ENCODE measurements at places on chromosomes 16 and 17. TPM values are rescaled to one million over a fixed set of nuclear protein-coding genes. Genes with fewer than 3 reads are reported as not detected.
A peak's percentile ranks its signal among the peaks of the same experiment; 100 is the strongest.

DNA sequence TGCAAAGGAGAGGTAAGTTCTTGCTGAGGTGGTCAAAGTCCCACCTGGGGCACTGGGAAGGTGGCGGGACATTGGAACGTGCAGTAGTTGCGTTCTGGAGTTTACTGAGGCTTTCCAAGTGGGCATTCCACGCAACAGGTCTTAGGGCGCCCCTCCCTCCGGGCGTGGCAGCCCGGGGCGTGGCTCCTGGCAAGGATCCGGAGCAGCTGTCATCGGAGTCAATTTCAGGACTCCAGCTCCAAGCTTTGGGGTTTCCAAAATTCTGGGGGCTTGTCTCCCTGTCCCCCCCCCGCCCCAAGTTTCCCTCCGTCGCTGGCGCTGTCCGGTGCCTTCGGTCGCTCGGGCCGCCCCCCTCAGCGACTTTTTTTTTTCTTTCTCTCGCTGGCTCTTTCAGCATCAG is 43.1 kb upstream of the AMZ2 start:
- DNase-seq = no peak

Gene HOXB7
- total RNA-seq = 28.2 TPM

DNA sequence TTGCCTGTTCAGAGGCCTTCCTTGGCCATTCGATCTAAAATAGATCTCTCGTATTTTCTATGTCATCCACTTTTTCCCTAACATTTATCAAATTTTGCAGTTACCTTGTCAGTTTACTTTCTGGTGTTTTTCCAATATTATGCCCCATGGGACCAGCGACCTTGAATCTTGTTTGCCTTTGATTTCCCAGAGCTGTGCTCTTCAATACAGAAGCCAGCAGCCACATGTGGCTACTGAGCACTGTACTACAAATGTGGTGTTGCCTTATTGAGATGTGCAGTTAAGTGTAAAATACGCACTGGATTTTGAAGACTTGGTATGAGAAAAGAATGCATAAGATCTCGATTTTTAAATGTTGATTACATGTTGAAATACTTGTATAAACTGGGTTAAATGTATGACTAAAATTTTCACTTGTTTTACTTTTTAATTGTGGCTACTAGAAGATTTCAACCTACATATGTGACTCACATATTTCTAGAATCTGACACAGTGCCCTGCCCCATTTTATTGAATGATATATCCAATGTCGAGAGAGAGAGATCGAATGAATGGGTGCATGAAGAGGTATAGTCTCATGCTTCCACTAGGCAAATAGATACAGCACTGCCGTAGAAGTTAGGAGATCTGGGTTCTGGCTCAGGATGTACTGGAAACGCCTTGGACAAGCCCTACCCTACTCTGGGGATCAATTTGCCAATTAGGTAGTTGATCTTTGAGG is 824 bp upstream of the PSME3 start:
- no peak for DNase-seq

- no peak for DNase-seq
These were observed 11.9 kb upstream of the HEXD start for GRCh38 chr17:82406131-82406671.

DNA sequence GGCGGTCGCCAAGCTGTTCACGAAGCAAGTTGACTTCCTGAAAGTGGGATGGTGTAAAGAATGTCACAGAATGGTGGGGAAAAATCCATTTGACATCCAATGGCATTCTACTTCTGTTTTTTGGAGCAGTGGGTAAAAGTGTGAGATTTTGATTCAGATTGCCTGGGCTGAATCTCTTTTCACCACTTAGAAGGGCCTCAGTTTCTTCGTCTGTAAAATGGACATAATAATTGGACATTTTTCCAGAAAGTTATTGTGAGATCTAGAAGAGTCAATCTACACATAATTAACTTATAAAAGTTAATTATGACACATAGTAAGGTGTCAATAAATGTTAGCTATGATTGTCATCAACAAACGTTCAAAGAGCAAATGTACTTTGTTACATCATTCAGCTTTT is 3.0 kb downstream of the KRT40 start:
- no peak for DNase-seq

- DNase-seq = no peak
These were observed 44.9 kb downstream of the ABCA8 start for GRCh38 chr17:68910251-68910705.

Gene MAPT
- 0.85 TPM for total RNA-seq

Gene TOX3
- total RNA-seq = not detected

DNA sequence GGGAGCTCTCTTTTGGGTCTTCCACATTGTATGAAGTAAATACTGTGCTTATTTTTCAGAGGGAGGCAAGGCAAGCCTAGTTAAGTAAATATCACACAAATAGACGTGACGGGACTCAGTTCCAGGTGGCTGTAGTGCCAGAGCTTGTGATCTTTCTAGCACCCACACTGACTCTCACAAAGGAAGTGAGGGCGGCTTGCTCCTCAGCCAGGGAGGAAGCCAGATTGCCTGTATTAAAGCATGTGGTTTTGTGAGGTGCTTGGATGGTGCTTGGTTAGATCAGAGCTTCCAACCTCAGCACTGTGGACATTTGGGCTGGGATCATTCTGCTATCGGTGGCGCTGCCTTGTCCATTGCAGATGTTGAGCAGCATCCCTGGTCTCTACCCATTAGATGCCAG is 80.1 kb downstream of the VAT1L start:
- DNase-seq = no peak

DNA sequence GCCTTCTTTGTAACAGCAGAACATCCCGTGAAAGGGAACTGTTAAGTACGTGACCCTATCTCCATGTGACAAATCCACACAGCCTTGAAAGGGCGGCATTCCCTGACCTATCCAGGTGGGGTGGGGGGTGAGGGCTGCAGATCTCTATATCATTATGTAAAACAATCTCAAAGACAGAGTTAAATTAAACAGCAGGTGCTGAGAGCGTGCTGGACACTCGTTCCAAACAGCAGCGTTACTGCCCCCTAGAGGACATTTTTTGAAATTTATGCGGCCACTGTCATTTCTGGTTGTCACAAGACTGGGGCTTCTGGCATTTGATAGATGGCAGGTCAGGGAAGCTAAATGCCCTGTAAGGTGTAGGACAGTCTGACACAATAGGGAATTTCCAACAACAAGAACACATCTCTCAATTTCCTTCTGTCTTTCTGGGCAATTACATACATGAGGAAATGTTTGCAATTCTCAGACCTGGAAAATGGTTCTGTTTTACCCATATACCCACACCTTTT is 6.7 kb upstream of the SLC25A39 start:
- DNase-seq = peak; percentile 74
